ENCODE measurements at places on chromosomes 1 and 21.

- DNase-seq: peak; percentile 57
Measured at GRCh38 chr1:246794048-246794827, 70.0 kb downstream of the SCCPDH start.

DNA sequence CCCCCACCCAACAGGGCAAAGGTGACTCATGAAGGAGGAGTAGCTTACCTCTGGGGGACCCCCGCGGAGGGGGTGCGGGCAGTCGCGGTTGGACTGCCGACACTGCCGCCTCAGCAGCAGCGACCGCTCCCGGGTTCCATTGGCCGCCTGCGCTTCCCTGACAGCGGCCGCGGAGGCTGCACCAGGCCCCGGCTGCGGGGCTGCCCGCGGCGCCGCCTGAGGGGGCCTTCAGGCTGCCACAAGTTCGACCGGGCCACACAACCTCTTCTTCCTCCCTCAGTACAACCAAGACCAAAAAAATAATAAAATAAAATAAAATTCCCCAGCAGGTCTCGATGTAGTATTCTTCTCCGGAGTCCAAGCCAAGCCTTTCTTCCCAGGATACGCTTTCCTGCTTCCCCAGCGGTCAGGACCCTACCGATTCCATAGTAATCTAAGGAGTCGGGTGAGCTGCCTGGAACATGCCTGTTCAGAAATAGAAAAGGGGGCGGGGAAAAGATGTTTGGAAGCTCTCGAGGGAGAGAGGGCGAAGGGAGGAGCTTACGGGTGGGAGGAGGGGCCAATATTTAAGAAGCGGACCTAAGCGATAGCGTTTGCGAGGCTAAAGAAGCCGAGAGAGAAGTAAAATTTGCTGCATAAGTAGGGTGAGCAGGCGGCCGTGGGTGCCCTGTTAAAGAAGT lies at the start of gene PI4KB:
Gene PI4KB, minus strand, starts transcription at position 194 of the 680 bp plus-strand sequence. CDS start 10,935 bp downstream, outside the sequence.
- peak; percentile 98 for DNase-seq

DNA sequence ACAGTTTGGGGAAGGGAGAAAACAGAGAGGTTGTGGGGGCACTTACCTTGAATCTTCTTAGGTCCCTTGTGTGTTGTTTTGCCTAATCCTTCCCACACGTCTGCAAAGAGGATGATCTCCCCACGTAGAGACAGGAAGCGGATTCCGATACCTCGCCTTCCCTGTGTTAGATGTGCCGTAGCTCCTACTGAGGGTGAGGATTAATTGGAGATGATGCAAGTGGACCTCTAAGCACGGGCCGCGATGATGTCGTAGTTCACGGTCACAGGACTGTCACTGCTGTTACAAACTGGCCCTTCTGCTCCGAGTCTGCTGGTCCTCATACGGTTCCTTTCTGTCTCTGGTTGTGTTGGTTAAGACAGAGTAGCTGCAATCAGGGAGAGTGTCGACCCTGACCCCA lies 27.7 kb downstream of the GALNT2 start:
- no peak for DNase-seq

DNA sequence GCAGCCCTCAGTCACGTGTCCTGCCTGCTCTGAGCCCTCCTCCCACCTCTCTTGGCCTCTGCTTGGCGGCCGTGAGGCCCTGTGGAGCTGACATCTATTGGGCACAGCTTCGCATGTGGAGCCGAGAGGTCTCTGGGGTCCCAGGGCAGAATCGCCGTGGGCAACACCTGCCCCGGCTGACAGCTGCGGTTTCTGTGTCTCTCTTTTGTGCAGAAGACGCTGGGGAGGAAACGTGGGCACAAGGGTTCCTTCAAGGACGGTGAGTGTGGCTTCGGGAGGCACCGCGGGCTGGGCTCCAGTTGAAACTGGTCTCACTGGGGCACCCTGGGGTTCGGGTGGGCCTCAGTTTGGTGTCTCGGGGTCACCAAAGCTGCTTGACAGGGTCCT lies 11.5 kb downstream of the ARHGEF16 start:
- DNase-seq: no peak

DNA sequence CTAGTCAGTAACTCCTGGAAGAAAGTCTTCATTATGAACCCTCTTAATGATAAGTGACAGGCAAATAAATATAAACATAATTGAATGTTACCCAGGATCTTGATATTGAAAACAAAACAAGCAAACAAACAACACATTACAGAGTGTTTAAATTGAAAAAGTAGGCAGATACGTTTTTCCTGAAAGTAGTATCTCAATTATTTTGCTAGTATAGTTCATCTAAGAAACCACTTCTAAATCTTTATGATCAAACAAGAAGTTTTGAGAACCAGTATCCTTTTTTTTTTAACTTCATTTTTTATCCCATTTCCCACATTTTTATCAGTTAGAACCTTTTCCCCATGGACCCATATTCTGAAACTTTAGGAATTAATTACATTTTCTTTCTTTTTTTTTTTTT lies 3.7 kb upstream of the WDR47 start:
- no peak for DNase-seq

GRCh38 chr1:57883642-57883995 lies 459.8 kb upstream of the DAB1 start:
- no peak for DNase-seq

- DNase-seq: no peak
Measured at GRCh38 chr1:39643705-39644104, 4.3 kb upstream of the HEYL start.

DNA sequence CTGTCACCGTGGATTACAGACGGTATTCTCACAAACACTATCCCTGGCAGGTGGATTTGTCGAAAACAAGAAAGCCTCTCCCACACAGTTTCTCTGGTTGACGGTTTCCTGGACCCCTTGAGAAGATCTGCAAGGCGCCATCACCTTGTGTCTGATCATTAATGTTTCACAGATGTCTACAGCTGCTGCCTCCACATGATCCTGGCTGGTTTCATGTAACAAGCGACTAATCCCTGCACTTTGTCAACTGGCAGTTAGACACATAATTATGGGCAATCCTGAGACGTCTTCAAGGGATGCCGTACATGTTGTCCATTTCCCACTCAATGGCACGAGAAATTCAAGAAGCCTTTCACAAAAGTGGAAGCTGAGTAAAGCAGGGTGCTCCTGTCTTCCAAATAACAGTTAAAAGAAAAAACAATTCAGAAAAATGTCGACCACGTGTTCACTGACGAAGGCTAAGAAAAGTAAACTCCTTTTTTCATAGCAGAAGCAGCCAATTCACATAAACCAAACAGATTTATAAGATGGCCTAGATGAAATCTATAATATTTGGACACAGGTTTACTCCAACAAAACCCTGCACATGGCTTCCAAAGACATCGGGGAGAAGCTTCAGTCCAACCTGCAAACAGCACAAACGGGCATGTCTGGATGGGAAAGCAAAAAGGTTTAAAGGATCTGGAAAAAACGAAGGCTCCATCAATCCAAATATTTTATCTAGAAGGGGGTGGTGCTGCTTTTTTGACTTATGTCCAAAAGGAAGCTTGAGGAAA lies 52.2 kb downstream of the CAPZB start:
- no peak for DNase-seq

- DNase-seq: no peak
Measured at GRCh38 chr1:194273660-194274059, 1087.2 kb upstream of the B3GALT2 start.

GRCh38 chr1:3283849-3284248 lies 170.6 kb upstream of the ARHGEF16 start:
- DNase-seq: peak; percentile 59

DNA sequence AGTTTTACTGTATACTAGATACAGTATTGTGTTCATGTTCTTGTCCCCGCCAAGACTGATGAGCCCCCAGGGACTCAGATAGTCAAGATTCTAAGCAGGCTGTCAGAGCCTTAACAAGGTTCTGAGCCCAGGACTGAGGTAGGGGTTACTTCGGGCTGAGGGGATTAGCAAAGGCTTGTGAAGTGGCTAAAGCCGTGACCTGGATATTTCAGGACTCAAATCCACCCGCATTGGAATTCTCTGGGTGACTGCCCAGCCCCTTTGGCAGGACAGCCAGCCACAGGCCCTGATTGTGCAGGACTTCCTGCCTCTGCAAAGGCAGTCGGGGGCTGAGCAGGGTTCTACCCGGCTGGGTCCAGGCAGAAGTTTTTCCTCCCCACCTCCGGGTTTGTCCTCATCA lies at the start of gene PLA2G5:
Gene PLA2G5, plus strand, starts transcription at position 321 of the 400 bp plus-strand sequence. CDS start 14,637 bp downstream, outside the sequence.
- no peak for DNase-seq

GRCh38 chr1:204437796-204438570 lies 26.4 kb upstream of the PPP1R15B start:
- DNase-seq: no peak

DNA sequence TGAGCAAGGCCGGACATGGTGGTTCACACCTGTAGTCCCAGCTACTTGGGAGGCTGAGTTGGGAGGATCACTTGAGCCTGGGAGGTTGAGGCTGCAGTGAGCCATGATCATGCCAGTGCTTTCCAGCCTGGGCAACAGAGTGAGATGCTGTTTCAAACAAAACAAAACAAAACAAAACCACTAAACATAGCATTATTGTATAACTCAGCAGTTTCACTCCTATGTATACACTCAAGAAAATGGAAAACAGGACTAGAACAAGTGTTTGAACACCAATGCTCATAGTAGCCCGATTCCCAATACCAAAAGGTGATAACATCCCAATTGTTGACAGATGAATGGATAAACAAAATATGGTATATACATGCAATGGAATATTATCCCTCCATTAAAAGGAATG lies 1.3 kb upstream of the SPATA21 start:
- no peak for DNase-seq

Measured in ELF-1 (cell line).